Heart right ventricle (tissue), 16 donors: ENCODE measurements at places on chromosomes 2 and 18. TPM values are rescaled to one million over a fixed set of nuclear protein-coding genes. Genes with fewer than 3 reads are reported as not detected.
A peak's percentile ranks its signal among the peaks of the same experiment; 100 is the strongest.

The RFTN2 gene
- 4.9 TPM for total RNA-seq

The SP140 gene
- 0.09 TPM for total RNA-seq

The TLX2 gene
- total RNA-seq = not detected

The EHBP1 gene
- 20.0 TPM for total RNA-seq

The PJVK gene
- 2.0 TPM for total RNA-seq

- H3K4me1 ChIP-seq = no peaks in the 10 kb centered on the region
- H3K4me3 ChIP-seq = no peak overlapping the region
- H3K27me3 ChIP-seq = no peaks in the 10 kb centered on the region
- no peaks in the 10 kb centered on the region for H3K36me3 ChIP-seq
- no peak for DNase-seq
Observed at GRCh38 chr18:35803551-35803950, 168.9 kb upstream of the RMP24 start.

GRCh38 chr2:88903749-88904353 lies 212.4 kb downstream of the RPIA start:
- H3K27ac ChIP-seq = no peak overlapping the region
- peak; percentile 6 for DNase-seq
- H3K27me3 ChIP-seq = peaks cover 14% of the 10 kb centered on the region
- no peaks in the 10 kb centered on the region for H3K36me3 ChIP-seq
- no peaks in the 10 kb centered on the region for H3K4me1 ChIP-seq

- no peak overlapping the region for H3K27ac ChIP-seq
- H3K4me3 ChIP-seq = no peak overlapping the region
- DNase-seq = no peak
- no peaks in the 10 kb centered on the region for H3K27me3 ChIP-seq
- peaks cover 6% of the 10 kb centered on the region for H3K36me3 ChIP-seq
Observed at GRCh38 chr2:70685771-70686171, 82.2 kb downstream of the ADD2 start.

DNA sequence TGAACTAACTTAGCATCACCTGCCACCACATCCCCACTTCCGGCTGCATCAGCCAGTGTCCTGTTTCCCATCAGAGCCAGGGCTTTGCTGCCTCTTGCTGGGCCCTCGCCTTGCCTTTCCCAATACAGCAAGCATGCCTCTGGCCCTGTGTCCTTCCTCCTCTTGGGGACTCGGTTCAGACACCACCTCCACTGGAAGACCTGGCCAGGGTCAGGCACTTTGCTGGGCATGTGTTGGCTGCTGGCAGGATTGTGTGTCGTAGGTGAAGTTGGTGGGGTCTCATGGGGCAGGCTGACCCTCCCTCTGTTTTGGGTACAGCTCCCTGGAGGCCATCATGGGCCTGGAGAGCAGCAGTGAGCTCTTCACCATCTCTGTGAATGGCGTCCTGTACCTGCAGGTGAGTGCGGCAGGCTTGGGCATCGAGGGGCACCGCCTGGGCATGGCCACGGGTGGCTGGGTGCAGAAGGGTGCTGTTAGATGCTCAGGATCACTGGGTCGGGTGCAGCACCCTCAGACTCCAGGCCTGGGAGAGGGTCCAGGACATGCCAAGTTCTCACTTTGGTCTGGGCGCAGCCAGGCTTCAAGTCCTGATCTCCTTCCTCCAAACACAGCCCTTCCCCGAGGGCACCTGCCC lies 6.6 kb downstream of the ERFE start:
- no peaks in the 10 kb centered on the region for H3K27me3 ChIP-seq
- no peak overlapping the region for H3K4me3 ChIP-seq
- H3K4me1 ChIP-seq = peaks cover 10% of the 10 kb centered on the region

GRCh38 chr2:104599787-104600510 lies 254.0 kb upstream of the POU3F3 start:
- H3K27ac ChIP-seq = no peak overlapping the region
- no peak for DNase-seq
- no peaks in the 10 kb centered on the region for H3K36me3 ChIP-seq
- no peaks in the 10 kb centered on the region for H3K27me3 ChIP-seq
- H3K4me1 ChIP-seq = no peaks in the 10 kb centered on the region

- H3K36me3 ChIP-seq = no peaks in the 10 kb centered on the region
- H3K27ac ChIP-seq = no peak overlapping the region
- H3K4me3 ChIP-seq = no peak overlapping the region
- peaks cover 4% of the 10 kb centered on the region for H3K4me1 ChIP-seq
- no peak for DNase-seq
Observed at GRCh38 chr2:107001551-107001950, 115.6 kb upstream of the ST6GAL2 start.

GRCh38 chr2:187586011-187586641 lies 31.9 kb upstream of the TFPI start:
- H3K27me3 ChIP-seq = no peaks in the 10 kb centered on the region
- DNase-seq = no peak
- peaks cover 2% of the 10 kb centered on the region for H3K4me1 ChIP-seq
- H3K36me3 ChIP-seq = no peaks in the 10 kb centered on the region

GRCh38 chr2:17621781-17622180 lies 81.3 kb downstream of the VSNL1 start:
- no peak overlapping the region for H3K27ac ChIP-seq
- H3K4me1 ChIP-seq = peaks cover 21% of the 10 kb centered on the region
- no peak for DNase-seq
- H3K27me3 ChIP-seq = no peaks in the 10 kb centered on the region
